AG04450 (cell line): ENCODE measurements at places on chromosomes 2 and 18. TPM values are rescaled to one million over a fixed set of nuclear protein-coding genes. Genes with fewer than 3 reads are reported as not detected.

- DNase-seq = no peak
Observed at GRCh38 chr2:236949089-236949905, 136.4 kb upstream of the COPS8 start.

DNA sequence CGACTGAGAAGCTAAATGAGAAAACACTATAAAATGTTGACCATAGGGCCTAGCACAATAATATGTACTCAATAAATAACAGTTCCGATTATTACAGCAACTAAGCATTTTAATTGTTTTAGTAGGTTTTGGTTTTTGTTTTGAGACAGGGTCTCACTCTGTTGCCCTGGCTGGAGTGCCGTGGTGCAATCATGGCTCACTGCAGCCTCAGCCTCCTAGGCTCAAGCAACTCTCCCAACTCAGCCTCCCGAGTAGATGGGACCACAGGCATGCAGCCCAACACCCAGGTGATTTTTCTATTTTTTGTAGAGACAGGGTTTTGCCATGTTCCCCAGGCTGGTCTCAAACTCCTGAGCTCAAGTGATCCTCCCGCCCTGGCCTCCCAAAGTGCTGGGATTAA, 54.1 kb downstream of the ESCO1 start:
- no peak for DNase-seq

Gene VWA3B
- not detected in 2 replicates for polyA plus RNA-seq

Gene STEAP3
- 34.3 and 42.7 TPM in 2 replicates for polyA plus RNA-seq

GRCh38 chr18:79610461-79611039, 69.1 kb upstream of the CTDP1 start:
- DNase-seq = no peak

GRCh38 chr18:12346240-12346565, 30.8 kb downstream of the AFG3L2 start:
- no peak for DNase-seq

GRCh38 chr18:73023975-73024374, 156.2 kb upstream of the NETO1 start:
- DNase-seq = no peak

- DNase-seq = no peak
Observed at GRCh38 chr18:32884543-32884942, 111.7 kb upstream of the KLHL14 start.

DNA sequence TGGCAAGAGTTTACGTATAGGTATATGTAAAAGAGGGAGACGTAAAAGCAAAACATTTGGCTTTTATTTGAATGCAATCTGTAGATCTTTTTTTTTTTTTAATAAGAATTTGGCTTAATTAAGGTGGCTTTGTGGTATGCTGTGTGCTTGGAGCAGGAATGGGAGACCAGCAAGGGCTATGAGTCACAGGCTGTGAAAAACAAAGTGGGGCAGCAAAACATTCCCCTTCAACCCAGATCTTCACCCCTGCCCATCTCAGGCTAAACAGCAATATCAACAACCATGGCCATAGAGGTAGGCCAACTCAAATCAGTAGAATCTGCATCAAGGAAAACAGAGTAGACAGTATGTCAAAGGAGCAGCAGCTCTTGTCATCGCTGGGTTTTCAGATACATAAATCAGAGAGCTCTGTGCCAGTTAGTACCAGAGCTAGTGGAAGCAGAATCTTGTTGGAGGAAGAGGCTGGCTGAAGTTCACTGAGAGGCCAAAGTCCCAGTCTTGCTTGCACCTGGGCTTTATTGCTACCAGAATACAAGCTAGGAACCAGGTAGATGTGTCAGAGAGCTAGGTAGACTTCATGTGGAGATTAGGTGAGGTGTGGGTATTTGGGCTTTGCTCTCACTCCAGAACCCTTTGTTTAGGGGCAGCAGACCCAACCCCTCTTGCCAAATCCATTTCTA, 191.5 kb upstream of the FANCL start:
- no peak for DNase-seq
